ENCODE measurements at places on chromosomes 2 and 18.

GRCh38 chr2:25829377-25829704, 48.9 kb downstream of the ASXL2 start:
- no peak for DNase-seq

DNA sequence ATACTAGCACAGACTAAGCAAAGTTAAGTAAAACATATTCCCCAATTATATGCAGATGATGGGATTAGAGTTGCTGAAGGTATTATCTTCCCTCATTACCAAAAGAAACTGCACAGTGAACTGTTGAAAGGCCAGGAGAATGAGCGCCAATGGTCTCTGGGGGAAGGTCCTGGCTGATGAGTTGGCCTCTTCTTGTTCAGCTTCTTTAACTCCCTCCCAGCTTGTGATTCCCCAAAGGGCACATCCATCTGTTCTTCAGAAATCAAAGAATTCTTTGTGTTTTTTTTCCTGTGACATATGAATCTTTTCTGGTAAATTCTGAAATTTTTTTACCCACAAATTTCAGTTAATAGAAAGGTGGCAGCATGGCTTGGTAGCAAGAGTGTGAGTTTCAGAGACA, 667.6 kb downstream of the CNTNAP5 start:
- no peak for DNase-seq

- no peak for DNase-seq
Measured at GRCh38 chr2:115083225-115083624, 640.8 kb downstream of the DPP10 start.

GRCh38 chr2:71832844-71833243, 314.8 kb downstream of the CYP26B1 start:
- no peak for DNase-seq

DNA sequence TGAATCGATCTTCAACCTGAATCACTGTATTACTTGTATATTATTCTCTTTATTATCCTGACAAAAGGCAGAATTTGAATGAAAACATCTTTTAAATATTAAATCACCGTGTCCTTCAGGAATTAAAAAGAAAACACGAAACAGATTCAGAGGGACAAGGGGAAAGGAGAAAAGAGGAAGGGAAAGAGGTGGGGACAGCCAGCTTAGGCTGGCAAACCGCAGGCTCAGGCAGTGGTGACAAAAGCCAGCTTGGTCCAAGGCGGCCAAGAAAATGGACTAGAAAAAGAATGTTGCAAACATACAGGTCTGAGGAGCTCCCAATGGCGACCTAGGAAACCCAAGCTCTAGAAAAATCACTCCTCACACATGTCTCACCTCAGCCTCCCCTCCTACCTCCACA, 6.8 kb downstream of the B4GALT6 start:
- DNase-seq: no peak

GRCh38 chr2:100895402-100895801, 75.5 kb downstream of the NPAS2 start:
- DNase-seq: no peak

DNA sequence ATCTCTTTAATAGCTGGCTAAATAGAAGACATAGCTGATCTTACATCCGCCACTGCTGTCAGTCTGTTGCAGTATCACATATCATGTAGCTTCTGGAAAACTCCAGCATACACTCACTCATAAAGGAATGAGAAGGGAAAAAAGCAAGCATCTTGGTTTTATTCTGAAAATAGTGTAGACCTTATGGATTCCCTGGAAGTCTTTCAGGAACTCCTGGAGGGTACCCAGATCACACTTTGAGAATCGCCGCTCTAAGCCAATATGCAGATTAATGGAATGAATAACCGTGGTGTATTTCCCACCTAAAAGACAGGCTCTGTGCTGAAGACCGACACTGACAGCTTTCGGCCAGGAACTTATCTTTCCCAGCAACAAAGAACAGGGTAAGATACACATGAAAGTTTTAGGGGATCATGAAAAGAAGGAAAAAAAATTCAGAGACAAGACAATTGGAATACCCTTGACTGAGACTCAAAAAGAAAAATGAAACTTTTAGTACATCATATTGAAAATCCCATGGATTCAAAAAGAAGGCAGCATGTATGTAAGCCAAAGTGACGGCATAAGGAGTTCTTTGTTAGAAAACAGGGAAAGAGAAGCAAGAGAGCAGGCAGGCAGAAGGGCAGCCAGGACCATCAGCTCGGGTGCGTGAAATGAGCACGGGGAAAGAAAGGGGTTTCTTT, 56.4 kb upstream of the SEC11C start:
- no peak for DNase-seq

GRCh38 chr2:65500310-65501040, 68.1 kb upstream of the SPRED2 start:
- no peak for DNase-seq

DNA sequence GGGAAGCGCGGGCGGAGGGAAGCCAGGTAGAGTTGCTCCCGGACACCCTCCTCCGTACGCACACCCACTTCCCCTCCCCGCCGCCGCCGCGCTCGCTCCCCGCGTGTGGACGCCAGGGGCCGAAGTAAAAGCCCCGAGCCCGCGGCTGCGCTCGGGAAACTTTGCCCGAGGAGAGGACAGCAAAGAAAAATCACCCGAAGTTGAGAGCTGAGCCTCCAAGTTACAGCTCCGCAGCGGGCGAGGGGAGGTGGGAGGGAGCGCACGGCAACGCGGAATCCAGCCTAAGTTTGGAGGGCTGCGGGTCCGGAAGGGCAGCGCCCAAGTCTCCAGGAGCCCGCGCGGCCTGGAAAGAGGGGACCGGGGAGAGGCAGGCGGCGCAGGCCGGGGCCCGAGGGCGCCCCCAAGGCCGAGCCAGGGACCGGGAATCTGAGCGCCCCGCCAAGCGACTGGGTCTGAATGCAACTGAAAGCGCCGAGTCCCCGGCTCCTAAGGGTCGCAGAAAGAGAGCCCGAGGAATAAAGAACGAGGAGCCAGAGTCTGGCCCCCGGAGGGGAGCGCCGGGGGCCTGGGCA, 706 bp upstream of the BCL11A start:
- peak; percentile 40 for DNase-seq

DNA sequence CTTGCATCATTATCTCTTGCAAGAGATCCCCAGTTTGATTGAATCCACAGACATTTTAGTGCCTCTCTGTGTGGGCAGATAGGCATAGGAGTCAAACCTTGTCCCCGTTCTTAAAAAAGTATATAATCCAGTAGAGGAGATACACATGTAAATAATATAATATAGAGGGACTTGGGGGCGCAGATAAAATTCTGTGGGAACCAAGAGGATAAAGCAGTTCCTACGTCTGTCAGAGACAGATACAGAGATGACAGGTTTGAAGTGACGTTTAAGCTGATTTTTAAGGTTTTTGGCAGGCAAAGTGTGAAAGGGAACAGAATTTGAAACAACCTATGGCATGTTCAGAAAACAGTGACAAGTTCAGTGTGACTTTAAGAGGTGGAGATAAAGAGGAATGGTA, 63.1 kb downstream of the CAB39 start:
- no peak for DNase-seq

DNA sequence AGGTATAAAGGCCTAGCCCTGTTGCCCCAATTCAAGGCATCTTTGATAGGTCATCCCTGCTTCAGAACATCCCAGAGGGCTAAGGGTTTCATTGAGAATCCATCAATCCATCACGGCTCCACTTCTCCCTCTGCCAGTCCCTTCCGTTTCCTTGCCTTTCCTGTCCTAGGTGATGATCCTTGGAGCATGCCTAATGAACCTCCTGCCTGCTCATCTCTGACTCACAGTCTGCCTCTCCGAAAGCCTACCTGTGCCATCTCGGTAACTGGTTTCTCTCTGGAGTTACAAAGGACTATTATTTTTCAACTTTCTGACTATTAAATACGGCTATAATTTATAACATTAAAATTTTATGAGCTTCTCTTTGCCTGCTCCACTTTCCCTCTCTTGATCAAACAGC, 36.7 kb upstream of the OSBPL6 start:
- no peak for DNase-seq

DNA sequence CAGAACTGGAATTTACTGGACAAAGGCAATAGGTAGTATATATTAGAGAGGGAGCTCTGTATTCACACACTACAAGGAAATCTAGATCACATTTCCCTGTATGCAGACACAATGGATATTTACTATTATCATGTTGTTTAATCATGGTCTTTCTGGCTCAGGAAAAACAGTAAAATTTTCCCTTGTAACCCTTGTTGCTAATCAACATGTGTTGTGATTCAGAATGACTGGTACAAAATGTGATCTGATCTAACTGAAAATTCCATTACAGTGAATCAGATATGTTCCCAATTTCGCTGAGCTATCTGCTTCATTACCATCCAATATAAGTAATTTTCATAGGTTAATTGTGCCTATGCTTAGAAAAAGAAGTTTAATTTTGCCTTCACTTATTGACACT, 1109.7 kb downstream of the LRP1B start:
- DNase-seq: no peak

DNA sequence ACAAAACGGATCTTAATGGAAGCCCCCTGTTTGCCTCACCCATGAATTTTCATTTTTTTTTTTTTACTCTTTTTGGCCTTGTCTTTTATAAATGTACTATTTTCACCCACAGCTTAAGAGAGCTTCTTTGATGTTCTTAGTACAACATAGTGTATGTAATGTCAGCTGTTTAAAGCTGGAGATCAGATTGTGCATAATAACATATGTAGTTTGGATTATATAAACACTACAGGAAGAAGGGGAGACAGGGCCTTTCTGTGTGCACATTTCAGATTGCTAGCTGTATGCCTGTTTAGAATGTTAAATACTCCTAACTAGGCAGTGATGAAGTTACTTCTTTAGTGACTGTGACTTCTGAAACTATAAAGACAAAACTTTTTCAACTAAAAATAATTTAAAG, 2.1 kb upstream of the TANC1 start:
- no peak for DNase-seq

DNA sequence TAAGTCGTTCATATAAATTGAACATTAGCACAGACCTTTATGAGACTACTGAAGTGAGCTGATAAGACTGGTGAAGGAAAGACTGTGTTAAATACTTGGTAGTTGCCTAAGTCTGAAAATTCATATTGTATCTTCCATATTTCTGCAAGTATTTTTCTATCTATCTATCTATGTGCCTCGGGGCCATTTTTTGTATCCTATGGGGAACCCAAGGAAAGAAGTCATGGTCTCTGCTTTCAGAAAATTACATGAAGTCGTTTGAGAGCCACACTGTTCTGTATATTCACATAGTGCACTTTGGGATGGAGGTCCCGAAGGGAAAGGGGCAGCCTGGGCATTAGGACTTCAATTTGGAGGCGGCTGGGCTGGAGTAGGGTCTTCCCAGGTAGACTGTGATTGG, 89.6 kb downstream of the EPAS1 start:
- DNase-seq: no peak

GRCh38 chr2:219218217-219218731, 484 bp downstream of the ABCB6 start:
- DNase-seq: no peak

DNA sequence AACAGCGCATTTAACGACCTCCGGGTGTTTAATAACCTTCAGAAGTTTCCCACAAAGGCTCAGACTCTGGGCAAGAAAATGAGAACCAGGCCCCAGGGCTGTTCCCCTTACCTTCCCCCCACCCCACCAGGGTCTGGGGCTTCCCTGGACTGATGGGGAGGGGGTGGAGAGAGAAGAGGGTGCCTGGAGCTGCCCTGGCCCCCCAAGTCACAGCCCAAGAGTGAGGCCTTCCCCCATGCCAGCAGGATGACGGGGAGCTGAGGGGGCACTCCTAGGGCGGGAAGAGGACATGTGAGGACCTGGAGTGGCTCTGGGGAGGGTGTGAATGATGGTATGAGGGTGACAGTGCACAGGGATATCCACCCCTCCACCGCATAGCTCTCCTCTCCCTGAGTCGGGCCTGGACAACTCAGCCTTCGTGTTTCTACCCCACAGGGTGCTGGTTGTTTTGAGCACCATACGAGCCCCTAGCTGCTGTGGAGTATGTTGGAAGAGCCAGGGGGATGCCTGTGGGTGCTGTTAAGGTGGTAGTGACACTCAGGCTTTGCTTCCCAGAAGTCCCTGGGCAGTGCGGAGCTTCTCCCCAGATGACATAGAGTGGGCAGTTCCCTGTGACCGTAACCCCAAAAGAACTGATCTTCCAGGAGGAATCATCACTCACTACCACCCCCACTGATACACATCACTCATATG, 3.9 kb downstream of the PKDCC start:
- no peak for DNase-seq

- DNase-seq: no peak
Measured at GRCh38 chr2:238381341-238382115, 45.2 kb upstream of the ASB1 start.

- no peak for DNase-seq
Measured at GRCh38 chr2:135728064-135728743, 13.5 kb upstream of the UBXN4 start.

GRCh38 chr2:202072226-202072625, 829 bp upstream of the KIAA2012 start:
- no peak for DNase-seq

- no peak for DNase-seq
Measured at GRCh38 chr18:75010278-75010677, 198.7 kb downstream of the PTGR3 start.

- DNase-seq: no peak
Measured at GRCh38 chr2:232488097-232488711, 570 bp upstream of the ECEL1 start.

DNA sequence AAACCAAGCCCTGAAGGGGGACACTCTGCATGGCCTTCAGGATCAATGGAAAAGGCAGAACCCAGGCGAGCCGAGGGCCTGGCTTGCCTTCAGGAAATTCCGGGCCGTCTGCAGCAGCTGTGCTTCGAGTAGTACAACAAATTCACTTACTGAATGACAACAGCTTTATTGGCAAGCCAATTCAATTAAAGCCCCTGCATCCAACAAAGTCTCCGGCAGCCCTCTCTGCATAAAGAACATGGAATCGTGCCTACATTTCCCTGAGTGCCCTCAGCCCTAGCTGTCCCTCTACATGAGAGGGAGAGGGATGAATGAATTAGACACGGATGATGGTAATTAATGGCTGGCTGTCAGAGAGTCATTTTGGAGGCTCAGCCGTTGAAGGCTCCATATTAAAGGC, 189.0 kb downstream of the BCL11A start:
- DNase-seq: no peak

GRCh38 chr18:12372406-12372805, 4.6 kb downstream of the AFG3L2 start:
- DNase-seq: no peak

- no peak for DNase-seq
Measured at GRCh38 chr18:59096098-59096789, 43.4 kb upstream of the SEC11C start.

- no peak for DNase-seq
Measured at GRCh38 chr2:132374961-132375360, 41.6 kb upstream of the GPR39 start.

DNA sequence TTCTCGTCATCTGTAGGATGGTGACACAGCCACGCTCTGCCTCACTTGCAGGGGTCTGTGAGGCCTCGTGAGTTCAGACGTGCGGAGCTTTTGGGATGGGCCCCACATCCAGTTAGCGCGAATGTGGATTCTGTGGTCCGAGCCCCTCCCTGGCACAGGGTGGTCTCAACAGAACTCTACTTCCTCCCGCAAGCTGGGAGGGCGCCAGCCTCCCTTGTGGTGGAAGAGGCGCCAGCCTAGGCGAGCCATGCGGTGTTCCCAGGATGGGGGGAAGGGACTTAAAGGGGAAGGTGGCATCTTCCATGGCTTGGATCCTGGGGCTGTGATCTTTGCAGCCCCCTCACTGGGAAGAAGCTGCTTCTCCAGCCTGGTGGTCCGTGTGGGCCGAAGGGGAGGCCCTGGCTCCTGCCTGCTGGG, 1.4 kb downstream of the SNORC start:
- DNase-seq: no peak

Data from activated naive CD8-positive, alpha-beta T cell treated with anti-CD3 and anti-CD28 coated beads, Interleukin-2, amount 50 U/mL, for 24 hours (primary cell).